Fibroblast of skin of scalp (primary cell): ENCODE measurements at places on chromosomes 4 and X.
A peak's percentile ranks its signal among the peaks of the same experiment; 100 is the strongest.

GRCh38 chrX:148629434-148629833 is 129.0 kb downstream of the AFF2 start:
- no peak for DNase-seq

DNA sequence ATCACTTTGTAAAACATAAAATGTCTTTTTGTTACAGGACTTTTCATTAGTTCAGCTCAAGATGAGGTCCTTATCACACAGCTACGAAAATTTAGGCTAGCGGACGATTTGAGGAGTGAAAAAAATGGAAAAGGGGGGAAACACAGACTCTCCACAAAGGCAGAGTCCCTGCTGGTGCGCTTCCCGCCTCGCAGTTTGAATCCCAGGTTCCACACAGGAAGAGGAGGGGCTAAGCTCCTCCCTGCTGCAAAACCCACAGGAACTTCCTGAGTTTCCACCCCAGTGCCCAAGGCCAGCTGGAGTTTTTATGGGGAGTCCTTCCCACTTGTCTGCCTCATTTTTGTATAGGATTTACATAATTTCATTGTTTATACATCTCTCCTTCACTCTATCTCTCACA is 11.2 kb downstream of the ADAM29 start:
- no peak for DNase-seq

DNA sequence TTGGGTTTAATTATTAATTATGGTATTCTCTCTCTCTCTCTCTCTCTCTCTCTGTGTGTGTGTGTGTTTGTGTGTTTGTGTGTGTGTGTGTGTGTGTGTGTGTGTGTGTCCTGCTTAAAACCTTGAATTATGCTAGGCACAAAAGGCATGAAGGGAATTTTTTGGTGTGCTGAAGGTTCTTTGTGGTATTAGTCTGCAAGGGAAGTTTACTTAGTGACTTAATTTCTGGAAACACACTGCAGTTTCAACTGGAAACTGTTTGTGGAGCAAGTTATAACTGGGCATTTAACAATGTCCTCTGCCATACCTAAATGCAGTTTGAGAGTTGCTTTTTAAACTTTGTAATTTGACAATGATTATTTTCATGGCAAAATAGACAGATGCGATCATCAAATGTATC is 111.7 kb downstream of the FRMPD4 start:
- DNase-seq, result peak; percentile 51

DNA sequence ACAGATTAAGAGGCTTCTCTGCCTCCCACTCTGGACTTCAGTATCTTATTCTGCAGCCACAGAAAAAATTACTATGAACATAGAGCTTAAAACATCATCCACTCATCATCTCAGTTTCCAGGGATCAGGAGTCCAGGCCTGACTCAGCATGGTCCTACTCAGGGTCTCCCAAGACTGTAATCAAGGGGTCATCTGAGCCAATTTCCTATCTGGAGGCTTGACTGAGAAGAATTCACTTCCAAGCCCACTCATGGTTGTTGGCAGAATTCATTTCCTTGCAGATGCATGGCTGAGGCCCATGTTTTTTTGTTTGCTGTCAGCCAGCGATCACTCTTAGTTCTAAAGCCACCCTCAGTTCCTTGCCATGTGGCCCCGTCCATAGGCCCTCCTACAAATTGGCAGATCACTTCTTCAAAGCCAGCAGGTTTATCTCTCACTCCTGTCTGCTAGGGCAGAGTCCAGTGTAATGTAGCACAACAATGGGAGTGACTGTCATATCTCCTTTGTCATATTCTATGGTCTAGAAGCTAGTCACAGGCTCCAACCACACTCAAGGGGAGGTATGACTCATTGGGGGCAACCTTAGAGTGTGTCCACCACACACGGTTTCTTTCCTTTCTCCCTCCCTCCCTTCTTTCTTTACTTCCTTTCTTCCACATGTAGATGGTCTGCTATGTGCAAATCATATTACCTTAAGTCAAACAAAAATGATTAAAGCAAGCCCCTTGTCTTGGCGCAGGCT is 251.6 kb downstream of the QDPR start:
- no peak for DNase-seq
